Stimulated activated naive B cell treated with anti-CD40 and anti-IgM and Interleukin-4, amounts not matched to agents 10 μg/mL and 1 μg/mL and 100 μg/mL, for 72 hours (primary cell): ENCODE measurements at places on chromosomes 7 and 10.

DNA sequence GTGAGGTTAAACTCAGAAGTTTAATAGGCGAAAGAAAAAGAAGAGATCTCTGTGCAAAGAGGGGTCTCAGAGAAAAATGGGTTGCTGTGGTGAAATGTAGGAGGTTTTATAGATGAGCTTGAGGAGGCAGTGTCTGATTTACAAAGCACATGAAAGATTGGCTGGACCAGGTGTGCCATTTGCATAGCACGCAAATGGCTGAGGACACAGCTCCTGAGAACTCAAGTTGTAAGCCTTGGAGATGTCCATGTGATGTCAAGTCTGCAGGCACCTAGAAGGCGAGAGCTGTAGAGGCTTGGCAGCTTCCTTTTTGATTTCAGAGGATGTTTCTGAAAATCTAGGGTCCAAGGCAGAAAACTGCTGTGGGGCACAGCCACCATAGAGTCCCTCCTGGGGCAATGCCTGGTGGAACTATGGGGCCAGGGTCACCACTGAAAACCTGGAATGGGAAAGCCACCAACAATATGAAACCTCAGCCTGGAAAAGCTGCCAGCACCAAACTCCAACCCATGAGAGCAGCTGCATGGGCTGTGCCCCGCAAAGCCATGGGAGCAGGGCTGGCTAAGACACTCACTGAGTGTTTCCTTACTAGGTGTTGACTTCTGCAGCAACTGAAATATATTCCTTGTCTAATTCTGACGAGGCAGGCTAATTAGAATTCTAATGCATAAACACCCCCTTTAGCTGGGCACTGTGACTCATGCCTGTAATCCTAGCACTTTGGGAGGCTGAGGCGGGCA lies 96.9 kb upstream of the TNS3 start:
- no peak for DNase-seq

DNA sequence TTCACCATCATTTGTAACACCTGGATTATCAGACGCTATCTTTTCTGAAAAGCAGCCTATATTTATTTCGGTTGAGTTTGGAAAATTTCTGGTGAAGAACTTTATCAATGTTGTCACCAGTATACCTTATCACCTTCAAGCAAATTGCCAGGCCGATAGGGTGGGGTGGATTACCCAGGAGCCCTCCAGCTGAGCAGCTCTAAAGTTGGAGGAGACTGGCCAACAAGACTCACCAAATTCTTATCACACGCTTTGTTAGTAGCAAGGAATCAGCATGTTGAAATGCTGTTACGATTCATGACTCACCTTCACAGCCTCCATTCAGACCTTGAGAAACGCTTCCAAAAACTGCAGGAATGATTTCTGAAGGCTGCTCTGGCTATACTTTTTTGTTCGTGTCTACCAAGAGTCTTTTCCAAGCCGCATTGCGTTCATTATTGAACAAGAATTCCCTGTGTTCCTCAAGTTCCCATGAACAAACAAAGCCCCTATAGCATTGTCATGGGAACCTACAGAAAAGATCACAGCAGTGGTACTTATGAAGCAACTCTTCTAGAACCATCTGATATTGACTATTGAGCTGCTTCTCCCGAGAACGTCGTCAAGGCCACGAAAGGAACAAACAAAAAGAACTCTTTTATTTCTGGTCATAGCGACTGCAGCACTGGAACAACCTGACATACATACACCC lies 291.4 kb downstream of the SFMBT2 start:
- no peak for DNase-seq

- DNase-seq = no peak
These were observed 1.8 kb upstream of the TMEM184A start for GRCh38 chr7:1557771-1558170.

DNA sequence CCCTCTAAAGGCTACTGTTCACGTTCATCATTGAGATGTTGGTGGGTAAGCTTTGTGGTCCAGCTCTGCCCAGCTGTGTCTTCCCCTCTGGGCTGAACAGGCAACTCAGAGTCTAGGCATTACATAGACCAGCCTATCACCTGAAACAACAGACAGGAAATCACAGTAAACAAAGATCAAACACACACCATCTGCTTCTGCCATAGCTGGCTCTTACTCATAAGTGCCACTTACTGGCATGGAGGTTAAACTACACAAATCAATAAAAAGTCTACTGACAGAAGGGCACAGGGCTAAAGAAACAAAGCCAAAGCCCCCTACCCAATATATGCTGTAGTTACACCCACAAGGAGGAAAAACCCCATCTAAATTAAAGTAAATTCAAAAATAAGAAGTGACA lies 35.0 kb downstream of the SEPTIN14 start:
- DNase-seq = no peak

DNA sequence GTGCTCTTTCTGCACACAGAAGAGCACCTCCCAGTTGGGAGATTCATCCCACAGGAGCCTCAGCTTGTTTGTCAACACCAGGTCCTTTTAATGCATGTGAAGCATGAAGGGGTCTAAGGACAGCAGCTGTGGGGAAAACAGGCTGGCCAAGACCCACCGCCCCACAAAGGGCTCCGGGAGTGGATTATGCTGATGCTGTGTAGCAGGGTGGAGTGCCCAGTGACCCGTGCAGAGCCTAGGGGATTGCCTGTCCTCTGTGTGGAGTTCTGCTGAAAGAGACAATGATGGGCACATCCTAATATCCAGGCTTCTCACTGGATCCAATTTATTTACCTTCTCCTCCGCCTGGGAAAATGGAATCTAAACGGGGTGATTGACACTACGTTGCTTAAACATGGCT lies 74.0 kb downstream of the PIP4K2A start:
- DNase-seq = no peak

GRCh38 chr7:146781352-146782116 lies 664.9 kb downstream of the CNTNAP2 start:
- DNase-seq = no peak

GRCh38 chr7:90173127-90173844 lies 19.0 kb downstream of the STEAP1 start:
- no peak for DNase-seq

- DNase-seq = no peak
These were observed 30.5 kb downstream of the SLC18A2 start for GRCh38 chr10:117271427-117271826.

- DNase-seq = no peak
These were observed 57.5 kb downstream of the INSIG1 start for GRCh38 chr7:155355176-155355575.

GRCh38 chr10:89391907-89392756 lies at the start of gene IFIT1:
TSS of gene IFIT1 (plus strand) at chr10:89392623. CDS start at chr10:89392713, 90 bp downstream.
- no peak for DNase-seq

DNA sequence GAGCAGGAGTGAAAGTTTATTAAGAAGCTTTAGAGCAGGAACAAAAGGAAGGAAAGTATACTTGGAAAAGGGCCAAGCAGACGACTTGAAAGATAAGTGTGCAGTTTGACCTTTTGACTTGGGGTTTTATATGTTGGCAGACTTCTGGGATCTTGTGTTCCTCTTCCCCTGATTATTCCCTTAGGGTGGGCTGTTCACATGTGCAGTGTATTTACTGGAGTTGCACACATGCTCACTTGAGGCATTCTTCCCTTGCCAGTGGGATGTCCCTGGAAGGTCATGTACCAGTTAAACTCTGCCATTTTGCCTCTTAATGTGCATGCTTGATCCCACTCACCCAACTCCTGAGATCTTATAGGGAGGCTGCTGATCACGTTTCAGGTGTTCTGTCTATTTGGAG lies 23.4 kb upstream of the ARHGAP12 start:
- no peak for DNase-seq

DNA sequence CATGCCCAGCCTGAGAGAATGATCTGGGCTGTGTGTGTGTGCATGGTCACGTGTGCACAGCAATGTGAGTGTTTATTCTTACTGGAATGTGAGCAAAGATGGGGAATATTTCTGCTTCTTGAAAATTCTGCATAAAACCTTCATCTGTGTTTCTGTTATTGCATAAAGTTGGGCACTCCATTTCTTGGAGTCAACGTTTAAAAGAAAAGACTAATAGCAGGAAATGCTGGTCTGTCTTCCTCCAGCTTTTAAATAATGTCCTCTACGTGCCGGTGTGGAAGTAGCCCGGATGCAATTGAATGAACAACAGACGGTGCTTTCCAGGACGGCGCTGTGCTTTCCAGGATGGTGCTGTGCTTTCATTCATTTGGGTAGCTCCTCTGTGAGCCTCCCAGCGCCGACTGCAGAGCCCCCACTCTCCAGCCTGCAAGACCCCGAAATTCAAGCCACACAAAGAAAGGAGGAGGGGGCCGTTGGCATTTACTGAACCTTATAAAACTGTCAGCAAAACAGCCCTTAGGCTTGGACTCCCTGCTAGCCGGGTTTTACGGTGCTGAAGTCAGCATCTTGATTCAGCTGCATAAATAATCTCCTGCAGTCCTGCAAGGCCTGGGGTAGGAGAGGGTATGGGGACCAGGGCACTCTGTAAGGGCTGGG lies 158.2 kb upstream of the PRKCQ start:
- DNase-seq = no peak

DNA sequence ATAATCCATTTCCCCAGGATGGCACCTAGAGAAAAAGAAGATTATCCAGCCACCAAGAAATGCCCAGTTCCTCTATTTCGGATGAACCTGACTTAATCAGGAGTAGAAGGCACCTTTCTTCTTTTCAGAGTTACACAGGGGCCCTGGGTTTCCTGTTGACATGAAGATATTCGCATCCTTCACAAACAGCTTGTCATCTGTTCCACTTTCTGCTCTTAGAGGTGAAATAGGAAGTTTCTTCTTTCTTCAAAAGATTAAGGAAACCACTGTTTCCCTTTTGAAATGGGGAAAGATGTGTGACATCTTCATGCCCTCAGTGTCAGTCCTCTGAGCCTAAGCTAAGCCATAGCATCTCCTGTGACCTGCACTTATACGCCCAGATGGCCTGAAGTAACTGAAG lies 39.1 kb upstream of the RAB18 start:
- peak; percentile 5 for DNase-seq

DNA sequence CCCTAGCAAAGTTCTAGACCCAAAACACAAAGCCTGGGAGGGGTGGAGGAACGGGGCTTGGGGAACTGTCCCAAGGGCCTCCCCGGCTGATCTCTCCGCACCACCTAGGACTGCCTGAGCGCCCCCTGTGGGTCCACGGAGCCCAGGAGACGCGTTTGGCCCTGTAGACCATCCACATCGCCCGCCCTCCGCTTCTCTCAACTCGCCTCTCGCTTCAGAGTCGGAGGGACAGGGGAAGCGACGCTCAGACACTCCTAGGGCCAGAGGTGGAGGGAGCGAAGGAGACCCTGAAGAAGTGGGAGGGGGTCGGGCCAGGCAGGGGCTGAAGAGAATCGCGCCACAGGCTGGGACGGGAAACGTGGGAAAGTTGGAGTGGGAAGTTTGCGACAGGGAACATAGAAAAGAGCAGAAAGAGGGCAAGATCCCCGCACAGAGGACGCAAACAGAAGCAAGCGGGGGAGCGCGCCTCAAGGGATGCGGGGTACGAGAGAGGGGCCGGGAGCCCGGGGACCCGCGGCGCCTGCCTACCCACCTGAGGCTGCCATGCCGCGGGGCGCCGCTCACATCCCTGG lies 378 bp downstream of the PIK3AP1 start:
- DNase-seq = peak; percentile 78

- no peak for DNase-seq
These were observed 364 bp downstream of the ZNF518A start for GRCh38 chr10:96130326-96130995.

DNA sequence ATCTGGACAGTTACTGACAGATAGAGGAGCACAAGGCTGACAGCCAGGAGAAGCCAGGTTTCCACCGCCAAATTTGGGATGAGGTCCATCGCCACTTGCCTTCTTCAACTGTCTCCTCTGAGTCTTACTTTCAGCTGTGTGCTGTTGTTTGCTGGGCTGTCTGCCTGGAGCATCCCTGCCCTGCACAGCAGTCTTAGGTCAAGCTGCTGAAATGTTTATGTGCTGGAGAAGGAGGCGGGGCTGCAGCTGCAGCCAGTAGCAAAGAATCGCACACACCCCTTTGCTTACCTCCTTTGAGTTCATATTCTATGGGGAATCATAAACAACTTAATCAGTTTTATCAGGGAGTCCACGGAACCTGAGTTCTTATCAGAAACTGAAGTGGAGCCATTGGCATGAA lies 20.1 kb upstream of the CYP3A5 start:
- no peak for DNase-seq

DNA sequence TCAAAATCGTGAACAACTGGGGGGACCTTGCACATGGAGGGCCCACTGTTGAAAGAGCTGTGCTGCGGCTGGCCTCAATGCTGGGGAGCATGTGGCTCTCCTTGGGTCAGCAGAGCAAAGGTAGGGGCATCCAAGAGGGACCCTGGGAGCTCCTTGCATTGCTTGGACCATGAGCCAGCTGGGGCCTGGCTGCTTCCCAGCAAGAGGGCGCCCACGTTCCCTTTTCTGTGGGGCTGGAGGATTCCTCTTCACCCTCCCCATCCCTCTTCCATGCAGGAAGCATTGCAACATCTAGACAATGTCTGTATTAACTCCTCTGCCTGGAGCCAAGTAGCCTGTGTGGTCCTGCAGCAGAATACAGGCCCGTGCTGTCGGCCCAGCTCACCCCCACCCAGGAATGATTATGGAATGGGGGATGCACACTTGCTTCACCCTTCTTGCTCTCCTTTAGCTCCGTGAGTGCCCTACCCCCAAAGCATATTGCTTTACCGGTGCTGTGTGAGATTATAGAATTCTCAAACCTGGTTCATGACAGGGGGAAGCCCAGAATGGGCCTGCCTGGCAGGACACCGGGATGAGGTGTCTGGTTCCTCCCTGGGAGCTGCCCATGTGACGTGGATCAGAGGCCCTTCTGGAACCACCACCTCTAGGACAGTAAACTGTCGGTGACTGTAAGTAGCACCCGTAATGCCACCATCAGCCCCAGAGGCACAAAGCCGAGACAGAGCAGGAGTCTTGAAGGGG lies 61.9 kb downstream of the SYPL1 start:
- DNase-seq = no peak

DNA sequence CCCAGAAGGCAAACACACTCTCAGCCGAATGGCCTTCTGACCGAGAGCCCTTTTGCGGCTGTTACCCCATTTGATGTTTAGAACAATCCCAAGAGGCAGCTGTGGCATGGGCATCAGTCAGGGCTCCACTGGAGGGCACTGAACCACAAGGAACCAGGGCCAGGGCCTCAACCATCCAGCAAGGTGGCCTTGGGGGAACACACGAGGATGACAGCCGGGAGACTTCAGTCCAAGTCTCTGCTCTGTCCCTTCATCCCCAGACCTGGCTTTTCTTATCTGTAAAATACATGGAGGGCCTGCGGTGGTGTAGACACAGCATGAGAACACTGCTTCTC lies 63.6 kb upstream of the INSIG1 start:
- DNase-seq = no peak

GRCh38 chr10:73117976-73118743 lies 7.9 kb downstream of the NUDT13 start:
- no peak for DNase-seq

- no peak for DNase-seq
These were observed 520 bp downstream of the ELAPOR2 start for GRCh38 chr7:87058744-87059524.

- DNase-seq = no peak
These were observed 29.0 kb upstream of the CCNY start for GRCh38 chr10:35307297-35307696.

DNA sequence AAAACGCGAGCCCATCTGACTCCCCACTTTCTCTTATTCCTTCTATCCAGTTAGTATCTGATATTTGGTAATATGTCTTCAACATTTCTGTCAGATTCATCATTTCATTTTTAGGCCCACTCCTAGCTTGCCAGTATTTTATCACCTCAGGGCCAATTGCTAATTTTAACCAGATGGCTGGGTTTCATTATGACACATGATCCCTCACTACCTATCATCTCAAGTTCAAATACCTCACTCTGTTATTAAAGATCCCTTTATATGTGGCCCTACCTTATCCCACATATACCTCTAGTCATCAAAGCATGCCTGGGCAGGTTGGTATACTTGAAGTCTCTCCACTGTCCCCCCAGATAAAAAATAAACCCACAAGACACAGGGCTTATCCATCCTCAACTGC lies 104.9 kb downstream of the RNLS start:
- DNase-seq = no peak
